Activated naive CD4-positive, alpha-beta T cell treated with anti-CD3 and anti-CD28 coated beads, Interleukin-2, amount 50 U/mL, for 72 hours (primary cell): ENCODE measurements at places on chromosomes 6 and 20.

- no peak for DNase-seq
Observed at GRCh38 chr6:147787417-147787816, 278.9 kb downstream of the SAMD5 start.

DNA sequence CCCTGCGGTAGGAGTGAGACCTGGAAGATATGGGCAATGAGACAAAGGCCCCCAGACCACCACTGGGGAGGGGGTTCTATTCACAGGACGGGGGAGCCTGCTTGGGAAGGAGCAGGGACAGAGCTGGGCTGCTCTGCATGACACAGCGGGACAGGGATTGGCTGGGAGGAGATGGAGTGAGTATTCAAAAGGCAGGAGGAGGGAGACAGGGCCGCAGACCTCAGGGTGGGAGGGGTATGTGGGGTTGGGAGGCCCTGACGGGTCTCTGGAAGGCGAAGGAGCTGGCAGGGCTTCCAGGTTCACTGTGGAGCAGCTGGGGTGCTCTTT lies 60.8 kb upstream of the RPS6KA2 start:
- DNase-seq: no peak

GRCh38 chr6:144410059-144410458 lies 124.9 kb downstream of the UTRN start:
- no peak for DNase-seq

DNA sequence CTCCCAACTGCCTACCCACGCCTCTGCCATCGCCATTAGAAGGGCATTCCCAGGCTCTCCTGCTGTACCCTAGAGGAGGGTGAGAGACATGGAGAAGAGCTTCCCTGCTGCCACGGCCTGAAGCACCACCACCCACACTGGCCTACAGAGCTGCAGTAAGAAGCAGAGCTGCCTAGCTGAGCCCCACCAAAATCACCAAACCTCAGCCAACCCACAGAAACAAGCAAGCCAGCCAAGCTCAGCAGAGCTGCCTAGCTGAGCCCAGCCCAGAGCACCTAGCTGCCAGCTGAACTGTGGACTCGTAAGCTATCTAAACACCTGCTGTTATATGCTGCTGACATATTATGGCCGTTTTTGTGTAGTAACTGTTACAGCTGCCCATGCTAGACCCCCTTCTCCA lies 149.2 kb downstream of the PCSK2 start:
- DNase-seq: no peak

DNA sequence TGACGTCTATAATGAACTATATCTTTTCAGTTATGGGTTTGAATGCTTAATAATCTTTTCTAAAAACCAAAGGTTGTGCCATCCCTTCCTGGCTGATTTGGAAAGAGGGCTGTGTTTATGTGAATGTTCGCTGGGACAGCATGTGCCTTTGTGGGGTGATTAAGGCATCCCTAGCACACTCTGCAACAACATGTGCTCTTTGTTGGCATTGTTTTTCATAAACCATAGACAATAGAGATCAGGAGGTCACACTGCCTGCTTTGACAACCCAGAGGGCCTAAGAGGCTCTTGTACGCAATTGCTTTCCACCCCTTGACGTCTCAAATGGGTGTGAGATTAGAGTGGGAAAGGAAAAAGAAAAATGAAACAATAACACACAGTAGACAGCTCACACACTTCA lies 116.0 kb downstream of the LRRC1 start:
- no peak for DNase-seq

GRCh38 chr6:73932866-73933265 lies 236.9 kb downstream of the CD109 start:
- DNase-seq: no peak

GRCh38 chr6:143555071-143555492 lies 43.6 kb upstream of the FUCA2 start:
- DNase-seq: no peak

DNA sequence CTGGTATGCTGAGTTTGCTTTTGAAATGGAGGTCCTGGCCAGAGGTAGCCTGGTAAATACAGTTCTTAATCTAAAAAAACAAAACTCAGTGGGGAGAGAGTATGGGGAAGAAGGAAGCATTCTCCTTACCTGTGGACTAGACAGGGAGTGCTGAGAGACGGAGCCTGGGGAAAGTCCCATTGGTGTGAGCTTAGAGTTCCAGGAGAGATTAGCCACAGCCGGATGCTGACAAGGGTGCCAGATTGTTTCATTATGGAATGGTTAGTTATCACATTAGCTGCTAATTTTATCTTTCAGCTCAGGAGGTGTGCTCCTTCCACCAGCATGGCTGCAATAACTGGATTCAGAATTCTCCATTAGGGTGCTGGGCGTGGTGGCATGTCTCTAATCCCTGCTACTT lies 75.9 kb downstream of the RREB1 start:
- no peak for DNase-seq

DNA sequence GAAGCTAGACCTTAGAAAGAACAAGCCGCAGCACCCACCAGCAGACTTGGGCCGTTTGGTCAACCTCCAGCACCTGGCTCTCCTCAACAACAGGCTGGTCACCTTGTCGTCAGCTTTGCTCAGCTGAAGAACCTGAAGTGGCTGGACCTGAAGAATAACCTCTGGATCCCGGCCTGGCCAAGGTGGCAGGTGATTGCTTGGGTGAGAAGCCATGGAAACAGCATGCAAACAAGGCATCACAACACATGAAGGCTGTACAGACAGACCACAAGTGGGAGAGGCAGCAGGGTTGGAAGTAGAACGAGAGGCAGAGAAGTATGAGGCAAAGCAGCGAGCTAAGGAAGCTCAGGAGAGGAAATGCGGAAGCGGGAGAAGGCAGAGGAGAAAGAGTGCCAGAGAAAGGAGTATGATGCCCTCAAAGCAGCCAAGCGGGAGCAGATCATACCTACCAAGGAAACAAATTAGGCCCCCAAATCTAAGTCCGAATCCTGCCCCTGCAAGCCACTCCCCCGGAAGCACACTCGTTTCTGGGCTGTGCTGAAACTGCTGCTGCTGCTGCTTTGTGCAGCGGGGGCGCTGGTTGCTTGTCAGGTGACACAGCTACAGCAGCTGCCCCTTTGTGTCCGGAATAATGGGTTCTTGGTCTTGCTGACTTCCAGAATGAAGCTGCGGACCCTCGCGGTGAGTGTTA lies 121.6 kb upstream of the LGSN start:
- no peak for DNase-seq

GRCh38 chr6:119280668-119281067 lies 68.9 kb downstream of the MAN1A1 start:
- DNase-seq: no peak

DNA sequence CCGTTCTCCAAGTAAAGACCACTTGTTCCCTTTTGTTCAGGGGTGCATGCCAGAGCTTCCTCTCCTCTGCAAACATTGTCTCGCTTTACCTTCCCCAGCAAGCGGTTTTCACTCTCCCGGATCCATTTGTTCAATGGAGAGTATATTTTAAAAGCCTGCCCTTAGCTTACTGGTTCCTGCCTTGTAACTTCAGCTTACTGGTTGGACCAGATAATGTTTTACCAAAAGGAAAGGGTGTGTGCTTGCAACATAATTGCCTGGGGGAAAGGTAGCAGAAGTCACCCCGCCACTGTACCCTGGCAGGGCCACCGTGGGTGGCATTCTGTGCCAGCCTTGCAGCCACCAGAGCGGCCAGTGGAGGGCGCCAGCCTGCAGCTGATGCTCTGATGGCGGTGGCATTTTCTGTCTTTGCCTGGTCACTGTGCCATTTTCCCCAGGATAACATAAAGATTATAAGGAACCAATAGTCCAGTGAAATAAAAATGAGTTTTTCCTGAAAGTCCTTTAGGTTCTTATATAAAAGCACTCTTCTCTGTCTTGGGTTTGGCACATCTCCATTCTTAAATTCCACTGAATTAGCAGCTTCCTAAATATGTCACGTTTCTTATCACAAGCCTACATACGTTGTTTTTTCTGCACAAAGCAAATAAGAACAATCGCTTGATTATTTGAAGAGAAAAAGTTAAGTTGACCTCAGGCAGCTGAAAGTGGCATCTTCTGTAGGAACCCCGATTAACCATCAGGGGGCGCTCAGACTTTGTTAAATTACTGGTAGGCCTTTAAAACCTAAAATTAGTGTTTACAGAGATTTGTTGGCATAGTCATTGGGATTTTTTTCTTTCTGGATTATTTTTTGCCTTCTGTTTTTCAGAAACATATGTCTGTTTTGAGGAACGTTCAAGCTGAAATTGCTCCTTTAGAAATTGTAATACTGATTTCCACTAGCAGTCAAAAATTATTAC lies 67.4 kb upstream of the XRN2 start:
- DNase-seq: peak; percentile 79

DNA sequence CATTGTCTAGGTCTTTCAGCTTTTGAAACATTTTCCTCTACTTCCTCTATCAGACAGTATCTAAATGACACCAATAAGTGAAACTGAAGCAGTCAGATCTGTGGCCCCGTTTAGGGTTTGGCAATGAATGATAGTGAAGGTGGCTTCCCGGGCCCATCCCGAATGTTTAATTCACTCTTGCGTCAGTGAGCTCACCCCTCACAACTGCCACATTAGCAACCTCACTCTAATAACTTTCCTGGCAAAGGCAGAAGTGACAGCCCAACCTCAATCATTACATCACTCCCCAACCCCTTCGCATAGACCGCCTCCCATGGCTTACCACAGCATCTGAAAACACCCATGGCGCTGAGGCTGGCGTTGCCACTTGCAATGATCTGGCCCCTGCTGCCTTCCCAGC lies 92.4 kb upstream of the CD83 start:
- no peak for DNase-seq

DNA sequence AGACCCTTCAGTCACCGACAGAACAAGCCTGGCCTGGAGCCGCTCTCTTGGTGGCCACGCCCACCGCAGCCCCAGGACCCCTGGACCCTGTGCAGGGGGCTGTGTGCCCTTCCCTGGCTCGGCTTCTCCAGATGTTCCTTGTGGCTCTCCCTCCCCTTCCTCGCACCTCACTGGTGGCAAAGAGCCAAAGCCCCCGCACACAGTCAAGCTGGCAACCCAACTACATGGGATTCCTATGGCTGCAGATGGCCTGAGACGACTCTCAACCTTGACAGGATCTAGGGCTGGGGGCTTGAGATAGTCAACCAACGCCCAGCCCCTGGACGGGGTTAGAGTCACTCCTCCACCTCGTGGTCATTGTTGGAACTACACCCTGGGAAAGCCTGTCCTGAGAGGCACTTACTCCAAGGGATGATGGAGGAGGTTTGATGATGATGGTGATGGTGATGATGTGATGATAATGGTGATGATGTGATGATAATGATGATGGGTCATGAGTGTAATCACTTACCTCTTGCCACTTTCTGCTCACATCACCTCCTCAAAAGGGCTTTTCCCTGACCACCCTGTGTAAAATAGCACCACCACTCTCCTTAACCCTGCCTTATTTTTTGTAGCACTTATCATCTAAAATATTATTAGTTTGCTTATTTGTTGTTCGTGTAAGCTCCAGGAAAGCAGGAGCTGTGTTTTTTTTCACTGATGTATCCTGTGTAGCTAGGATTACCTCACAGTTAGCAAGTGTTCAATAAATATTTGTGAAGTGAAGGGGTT lies 278.4 kb downstream of the LRFN2 start:
- no peak for DNase-seq
